Breast epithelium (tissue), 4 donors: ENCODE measurements at places on chromosomes 2 and 18.

DNA sequence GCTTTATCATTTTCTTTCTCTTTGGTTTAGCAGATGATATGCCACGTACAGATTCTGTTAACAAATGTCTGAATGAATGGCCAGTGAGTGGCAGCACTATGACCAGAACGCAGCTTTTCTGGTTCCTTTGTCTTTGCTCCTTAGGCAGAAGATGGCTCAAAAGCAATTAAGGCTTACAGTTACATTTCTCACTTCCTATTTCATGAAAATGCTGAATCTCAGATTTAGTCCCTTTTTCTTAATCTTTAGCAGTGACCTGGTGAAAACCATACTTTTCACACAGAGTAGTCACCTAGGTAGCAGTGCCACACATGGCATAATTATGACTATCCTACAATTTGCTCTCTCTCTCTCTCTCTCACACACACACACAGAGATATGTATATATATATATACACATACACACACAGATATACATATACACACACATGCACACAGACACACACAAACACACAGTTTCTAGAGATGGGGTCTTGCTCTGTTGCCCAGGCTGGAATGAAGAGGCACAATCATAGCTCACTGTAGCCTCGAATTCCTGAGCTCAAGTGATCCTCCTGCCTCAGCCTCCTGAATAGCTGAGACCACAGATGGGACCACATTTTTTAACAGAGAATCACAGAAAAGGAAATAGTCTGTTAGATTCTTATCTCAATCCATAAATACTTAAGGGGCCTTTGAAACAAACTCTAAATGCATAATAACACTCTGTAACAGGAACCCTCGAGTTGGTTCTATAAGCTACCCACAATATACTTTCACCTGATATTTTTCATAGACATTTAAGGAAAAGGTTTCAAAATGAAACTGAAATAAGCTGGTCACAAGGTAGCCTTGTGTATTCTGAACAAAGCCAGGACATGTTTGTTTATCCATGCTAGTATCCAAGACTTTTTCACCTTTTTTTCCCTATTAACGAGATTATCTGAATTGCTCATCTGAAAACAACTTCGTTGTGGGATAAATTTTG lies 11.6 kb downstream of the PDE6D start:
- no peak for DNase-seq

DNA sequence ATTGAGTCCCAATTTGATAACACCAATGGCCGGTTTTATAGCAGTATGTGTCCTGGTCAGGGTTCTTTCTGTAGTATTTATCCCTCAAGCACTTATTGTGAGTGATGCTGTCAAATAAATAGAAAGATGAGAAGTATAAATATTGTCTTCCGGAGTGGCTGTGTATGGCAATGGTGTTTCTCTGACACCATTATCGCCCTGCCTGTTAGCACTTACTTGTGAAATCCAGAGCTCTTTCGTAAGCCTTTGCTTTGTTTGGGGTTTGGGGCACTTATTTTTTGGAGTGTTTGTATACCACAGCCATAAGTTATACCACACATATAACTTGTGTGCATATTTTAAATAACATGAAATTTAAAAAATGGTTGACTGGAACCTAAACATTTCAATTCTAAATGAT lies 29.3 kb downstream of the CD8B2 start:
- no peak for DNase-seq

GRCh38 chr2:98471402-98472131 lies 26.9 kb downstream of the INPP4A start:
- no peak for DNase-seq

GRCh38 chr2:223104336-223105132 lies 52.5 kb downstream of the KCNE4 start:
- no peak for DNase-seq

DNA sequence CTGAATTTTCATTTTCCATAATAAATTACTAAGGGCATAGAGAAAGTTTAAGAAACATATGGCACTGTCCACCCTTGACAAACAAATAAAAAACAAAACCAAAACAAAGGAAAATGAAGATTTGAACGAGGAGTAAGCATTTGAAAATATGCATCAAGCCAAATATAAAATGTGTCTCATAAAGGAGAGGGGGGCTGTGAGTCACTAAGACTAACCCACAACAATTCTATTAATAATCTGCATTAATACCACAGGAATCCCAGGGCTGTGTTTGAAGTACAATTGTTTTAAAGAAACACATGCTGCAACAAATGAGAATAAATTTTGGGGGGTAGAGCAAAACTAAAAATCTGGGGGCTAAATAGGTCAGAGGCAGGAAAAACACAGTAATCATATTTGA lies 53.8 kb upstream of the STK17B start:
- DNase-seq = no peak

DNA sequence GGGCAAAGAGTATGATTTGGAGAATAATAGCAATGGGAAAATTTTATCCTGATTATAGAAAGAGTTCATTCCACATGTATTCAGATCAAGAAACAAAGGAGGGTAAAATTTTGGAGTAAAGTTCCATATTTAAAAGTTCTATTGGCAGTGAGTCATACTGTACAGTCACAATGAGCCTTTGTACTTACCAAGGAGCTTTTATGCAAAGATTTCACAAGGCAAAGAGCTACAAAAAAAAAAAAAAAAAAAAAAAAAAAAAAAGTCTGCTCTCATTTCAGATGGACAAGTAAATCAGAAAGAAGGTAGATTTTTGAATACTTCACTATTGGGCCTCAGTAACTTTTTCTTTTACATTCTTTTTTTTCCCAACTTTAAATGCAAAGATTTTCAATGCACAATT lies 1802.2 kb upstream of the PIK3C3 start:
- DNase-seq = no peak

- no peak for DNase-seq
Measured at GRCh38 chr2:19580830-19581229, 222.4 kb upstream of the OSR1 start.

- no peak for DNase-seq
Measured at GRCh38 chr2:127176371-127177311, 43.5 kb downstream of the CYP27C1 start.

GRCh38 chr2:191578031-191578430 lies 99.9 kb upstream of the NABP1 start:
- DNase-seq = no peak

DNA sequence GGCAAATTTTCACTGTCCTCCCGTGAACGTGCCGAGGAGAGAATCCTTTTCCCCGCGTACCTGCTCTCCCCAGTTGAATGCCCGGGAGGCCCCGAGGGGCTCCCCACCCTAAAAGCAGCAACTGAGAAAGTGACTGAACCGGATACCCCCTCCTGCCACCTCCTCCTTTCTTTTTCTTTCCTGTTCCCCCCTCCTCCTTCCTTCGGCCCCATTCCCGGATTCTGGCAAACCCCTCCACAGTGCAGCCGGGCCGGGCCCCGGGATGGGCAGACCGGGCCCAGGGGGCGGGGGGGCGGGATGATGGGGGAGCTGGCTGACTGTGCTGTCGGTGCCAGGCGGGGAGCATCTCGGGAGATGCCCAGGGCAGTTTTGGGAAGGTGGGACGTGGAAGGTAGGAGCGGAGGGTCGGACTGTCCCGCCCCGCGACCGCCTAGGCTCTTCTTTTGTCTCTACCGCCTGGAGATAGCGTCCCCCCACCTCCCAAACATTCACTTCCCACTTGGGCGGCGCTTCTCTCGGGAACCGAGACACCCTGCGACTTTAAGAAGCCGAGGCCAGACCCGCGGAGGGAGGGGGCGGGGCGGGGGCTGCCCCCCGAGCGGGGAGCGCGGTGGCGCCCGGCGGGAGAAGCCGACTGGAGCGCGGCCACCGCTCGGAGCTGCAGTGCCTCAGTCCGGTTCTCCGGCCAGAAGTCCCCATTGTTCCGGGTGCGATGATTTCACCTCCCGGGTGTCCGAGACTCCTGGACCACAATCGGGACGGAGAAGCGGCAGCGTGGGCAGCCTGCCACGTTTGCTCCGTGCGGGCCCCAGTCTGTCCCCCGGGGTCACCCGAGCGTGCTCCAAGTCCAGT lies 8.2 kb downstream of the DLX2 start:
- no peak for DNase-seq

DNA sequence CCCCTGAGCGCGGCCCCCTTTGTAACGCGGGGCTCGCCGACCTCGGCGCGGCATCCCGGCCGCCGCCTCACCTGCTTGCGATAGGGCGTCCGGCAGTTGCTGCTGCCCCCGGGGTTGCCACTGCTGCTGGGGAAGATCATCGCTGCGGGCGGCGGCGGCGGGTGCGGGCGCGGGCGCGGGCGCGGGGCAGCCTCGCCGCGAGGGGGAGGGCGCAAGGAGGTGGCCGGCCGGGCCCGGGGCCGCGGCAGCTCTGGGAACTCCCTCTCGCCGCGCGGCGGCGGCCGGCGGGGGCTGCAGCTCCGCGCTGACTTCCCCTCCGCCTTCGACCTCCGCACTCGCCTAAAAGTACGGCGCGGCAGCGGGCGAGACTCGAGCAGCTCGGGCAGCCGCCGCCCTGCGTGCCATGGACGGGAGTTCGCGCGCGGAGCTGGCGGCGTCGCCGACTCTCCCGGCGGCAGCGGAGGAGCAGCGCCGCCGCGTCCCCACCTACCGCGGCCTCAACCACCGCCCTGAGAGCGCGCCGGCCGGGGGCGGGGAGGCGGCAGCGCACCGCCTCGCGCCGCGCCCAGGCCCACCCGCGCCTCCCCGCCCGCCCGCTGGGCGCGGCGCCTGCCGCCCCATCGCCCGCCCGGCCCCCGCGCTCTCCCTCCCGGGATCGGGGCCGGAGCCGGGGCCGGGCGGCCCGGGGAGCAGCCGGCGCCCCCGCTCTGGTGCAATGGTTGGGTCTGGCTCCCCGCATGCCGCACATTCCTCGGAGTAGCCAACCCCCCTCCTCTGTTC lies 86.0 kb downstream of the RBMS1 start:
- DNase-seq = peak; percentile 53

DNA sequence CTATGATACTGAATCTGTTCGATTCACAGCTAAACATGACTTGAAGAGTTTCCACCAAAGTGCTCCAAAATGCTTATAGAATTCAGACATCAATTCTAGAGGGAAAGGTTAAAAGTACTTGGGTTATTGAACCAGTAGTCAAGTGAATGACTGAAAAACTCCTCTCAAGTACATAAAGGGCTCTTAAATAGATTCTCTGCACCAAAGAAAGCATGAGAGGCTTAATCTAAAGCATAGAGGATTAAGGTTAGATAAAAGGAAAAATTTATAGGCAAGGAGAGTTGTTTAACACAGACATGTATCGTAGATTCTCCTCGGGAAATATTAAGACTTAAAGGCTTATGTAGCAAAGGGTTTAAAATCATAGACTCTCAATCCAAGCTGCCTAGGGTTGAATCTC lies 701.4 kb downstream of the ERBB4 start:
- DNase-seq = no peak

DNA sequence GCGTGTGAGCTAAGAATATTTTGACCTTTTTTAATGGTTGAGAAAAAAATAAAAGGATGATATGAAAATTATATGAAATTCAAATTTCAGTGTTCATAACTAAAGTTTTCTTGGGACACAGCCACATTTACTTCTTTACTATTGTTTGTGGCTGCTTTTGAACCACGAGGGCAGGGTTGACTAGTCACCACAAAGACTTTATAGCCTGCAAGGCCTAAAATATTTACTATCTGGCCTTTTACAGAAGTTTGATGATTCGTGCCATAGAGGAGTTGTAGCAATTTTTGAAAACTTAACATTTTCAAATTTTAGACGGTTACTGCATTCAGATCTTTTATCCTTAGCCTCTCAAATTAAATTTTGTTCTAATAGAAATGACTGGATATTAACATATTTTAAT lies 69.9 kb downstream of the LIMS1 start:
- DNase-seq = no peak

GRCh38 chr18:74268175-74268574 lies 23.6 kb downstream of the CYB5A start:
- DNase-seq = no peak

DNA sequence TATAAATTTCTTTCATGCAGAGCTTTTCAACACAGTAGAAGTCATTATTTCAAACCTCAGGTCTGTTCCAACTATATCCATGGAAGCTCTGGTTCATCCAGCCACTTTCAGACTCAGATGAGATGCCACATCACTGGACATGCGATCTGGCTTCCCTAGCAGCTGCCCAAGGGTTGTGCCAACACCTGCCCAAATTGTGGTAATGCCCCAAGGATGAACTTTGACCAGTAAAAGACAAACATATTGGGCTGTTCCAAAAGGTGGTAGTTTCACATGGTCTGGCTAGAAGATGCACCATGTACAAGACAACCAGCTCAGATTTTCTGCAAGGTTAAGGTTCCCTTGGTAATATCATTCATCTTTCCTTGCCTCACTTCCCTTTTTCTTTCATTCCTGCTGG lies 101.9 kb downstream of the THADA start:
- DNase-seq = no peak

GRCh38 chr2:117714745-117715417 lies 99.6 kb upstream of the DDX18 start:
- DNase-seq = no peak

- no peak for DNase-seq
Measured at GRCh38 chr2:22690096-22690495, 694.9 kb upstream of the KLHL29 start.

GRCh38 chr2:2876331-2877221 lies 501.0 kb downstream of the EIPR1 start:
- DNase-seq = no peak

DNA sequence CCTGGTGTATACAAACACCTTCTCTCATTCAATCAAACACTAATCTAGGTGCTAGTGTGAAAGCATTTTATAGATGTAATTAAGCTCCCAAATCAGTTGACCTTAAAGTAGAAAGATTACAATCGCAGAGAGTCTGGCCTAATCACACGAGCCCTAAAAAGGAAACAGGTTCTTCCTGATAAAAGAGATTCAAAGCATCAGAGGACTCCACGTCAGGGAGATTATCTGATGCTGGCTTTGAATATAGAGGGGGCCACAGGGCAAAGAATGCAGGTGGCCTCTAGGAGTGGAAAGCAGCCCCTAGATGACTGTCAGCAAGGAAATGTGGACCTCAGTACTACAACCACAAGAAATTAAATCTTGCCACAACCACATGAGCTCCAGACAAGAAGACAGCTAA lies 28.2 kb upstream of the ZC3H15 start:
- DNase-seq = no peak

GRCh38 chr2:221442128-221442527 lies 130.0 kb downstream of the EPHA4 start:
- DNase-seq = no peak

DNA sequence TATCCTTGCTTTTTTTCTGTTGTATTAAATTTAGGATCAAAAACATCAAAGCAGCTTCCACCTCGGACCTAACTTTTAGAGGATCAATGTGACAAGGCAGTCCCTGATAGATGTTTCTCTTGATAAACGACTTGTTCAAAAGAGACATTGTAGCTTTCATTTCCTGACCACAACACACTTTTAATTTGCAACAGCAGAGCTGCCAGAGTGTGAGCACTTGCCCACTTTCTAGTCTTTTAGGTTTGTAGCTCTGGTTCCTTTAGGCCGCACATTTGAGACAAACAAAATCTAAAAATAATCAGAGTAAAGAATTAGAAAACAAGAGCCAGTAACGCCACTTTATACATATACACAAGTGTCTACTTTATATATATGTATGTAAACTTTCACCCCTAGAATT lies 3.1 kb downstream of the FIGN start:
- no peak for DNase-seq
